ENCODE measurements at places on chromosomes 3 and 15.

DNA sequence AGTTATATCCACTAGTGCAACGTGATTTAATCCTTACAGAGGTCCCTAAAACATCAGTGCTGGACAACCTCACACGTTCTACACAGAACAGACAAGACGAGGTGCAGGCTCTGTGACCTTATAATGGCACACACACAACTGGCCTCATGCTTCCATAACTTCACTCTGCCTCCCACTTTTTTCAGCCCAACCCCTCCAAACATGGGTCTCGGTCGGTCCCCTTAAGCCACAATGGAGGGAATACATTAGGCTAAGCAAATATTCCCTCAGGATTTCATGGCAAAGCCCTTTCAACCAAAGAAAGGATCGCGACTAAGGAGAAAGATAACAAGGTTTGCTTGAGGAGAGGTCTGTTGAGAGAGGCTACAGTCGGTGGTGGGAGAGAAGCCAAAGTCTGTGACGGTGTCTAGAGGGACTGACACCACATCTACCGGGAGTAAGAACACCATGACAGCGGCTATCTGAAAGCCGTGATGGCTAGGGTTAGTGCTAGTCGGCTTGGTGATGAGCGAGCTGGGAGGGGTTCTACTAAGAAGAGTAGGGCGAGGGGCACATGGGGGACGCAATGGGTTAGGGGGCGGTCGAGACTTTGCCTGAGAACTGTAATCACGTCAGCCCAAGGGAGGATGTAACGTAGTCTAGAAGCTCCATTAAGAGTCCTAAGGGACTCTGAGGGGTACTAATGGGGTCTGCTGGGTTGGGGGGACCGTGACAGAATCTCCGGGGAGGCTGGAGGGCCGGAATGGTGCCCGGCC lies 1.0 kb downstream of the MYO9A start:
- no peak for DNase-seq

DNA sequence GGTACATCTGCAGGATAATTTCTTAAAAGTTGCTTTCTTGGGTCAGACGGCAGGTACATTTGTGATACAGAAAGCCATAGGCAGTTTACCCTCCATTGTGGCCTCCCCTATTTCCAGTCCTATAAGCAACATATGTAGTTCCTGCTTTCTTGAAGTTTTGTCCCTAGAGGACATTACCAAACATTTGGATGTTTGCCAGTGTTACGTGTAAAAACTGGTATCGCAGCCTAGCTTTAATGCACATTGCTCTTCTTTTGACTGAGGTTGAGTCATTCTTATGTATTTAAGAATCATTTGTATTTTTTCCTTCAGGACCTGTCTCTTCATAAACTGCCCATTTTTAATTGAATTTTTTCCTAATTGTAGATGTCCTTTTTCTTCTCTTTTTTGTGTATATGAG lies 114.3 kb downstream of the DIPK2A start:
- peak; percentile 82 for DNase-seq

DNA sequence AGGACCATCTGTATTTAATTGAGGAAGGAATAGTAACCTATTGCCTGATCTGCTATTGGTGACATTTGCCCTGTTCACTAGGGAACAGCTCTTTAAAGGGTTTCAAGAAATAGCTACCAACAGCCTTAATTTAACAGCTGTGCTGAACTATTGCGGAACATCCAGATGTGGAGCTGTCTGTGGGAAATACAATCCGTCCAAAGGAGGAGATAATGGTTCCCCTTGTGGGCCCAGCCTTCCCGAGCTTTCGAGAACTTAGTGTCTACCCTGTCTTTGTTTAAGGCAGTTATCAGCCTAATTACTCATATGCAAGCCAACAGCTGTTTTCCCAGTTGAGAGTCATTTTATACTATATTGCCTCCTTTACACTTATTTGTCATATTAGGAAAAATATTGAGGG lies 398.6 kb downstream of the WDR72 start:
- no peak for DNase-seq

DNA sequence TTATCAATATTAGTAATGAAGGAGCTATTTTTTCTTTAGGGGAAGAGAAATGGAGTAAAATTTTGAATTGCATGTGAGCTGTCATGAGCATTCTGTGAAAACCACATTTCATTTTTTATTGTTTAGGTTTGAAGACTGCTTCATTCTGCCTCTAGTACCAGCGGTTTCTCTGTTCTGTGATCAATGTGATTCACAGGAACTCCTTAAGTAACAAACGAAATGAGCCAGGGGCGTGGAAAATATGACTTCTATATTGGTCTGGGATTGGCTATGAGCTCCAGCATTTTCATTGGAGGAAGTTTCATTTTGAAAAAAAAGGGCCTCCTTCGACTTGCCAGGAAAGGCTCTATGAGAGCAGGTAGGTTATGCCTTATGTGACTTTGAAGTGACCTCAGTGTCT lies 13.0 kb downstream of the NIPA2 start:
- no peak for DNase-seq

- no peak for DNase-seq
Observed at GRCh38 chr15:51307811-51308210, 30.6 kb downstream of the CYP19A1 start.

DNA sequence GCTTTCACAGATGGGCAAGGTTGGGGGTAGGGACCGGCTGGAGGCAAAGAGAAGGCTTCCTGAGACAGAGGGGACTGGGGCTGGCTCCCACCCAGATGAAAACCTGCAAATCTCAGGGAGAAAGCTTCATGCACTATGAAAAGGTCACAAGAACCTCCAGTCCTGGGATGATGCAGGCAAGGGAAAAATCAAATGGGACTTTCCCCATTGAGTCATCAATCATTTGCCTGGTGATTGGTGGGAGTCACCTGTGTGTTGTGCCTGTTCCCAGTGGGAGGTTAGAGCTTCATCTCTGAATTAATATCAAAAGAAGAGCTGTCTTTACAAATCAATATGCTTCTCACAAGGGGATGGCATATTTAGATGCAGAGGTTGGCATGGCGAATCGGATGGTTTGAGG lies 49.9 kb downstream of the CACNA1D start:
- no peak for DNase-seq

DNA sequence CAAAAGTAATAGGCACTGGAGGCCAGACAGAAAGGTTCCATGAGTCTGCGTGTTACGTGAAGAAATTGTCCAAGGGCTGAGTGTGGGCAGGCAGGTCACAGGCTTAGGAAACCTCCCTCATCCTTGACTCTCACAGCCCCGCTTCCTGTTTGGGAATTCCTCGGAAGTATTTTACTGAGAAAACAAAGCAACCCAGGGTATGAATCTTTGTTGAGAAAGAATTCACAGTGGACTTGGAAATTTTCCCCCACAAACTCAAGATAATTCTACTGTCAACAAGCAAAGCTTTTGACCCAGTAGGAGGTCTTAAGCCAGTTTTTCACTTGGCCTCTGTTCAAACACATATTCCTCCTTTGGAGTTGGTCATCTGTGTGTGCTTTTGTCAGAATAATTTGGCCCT lies 377.1 kb upstream of the TPM1 start:
- no peak for DNase-seq

All from AML-193 (cell line).